ENCODE measurements at places on chromosomes 6 and 20.
A peak's percentile ranks its signal among the peaks of the same experiment; 100 is the strongest.

- peak; percentile 94 for DNase-seq
These were observed at the start of gene PRRC2A for GRCh38 chr6:31620586-31621319. TSS of gene PRRC2A (plus strand) at chr6:31620715. CDS start at chr6:31622790, 2,075 bp downstream.

DNA sequence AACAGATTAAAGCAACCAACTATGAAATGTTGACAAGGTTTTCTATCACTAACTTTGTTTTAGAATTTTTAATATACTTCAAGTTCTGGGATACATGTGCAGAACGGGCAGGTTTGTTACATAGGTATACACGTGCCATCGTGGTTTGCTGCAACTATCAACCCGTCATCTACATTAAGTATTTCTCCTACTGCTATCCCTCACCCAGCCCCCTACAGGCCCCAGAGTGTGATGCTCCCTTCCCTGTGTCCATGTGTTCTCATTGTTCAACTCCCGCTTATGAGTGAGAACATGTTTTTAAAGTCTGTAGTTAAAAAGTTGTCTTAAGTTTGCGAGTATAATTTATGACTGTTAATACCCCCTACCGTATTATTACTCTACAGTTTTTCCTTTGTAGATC lies 844.3 kb upstream of the MANEA start:
- no peak for DNase-seq

DNA sequence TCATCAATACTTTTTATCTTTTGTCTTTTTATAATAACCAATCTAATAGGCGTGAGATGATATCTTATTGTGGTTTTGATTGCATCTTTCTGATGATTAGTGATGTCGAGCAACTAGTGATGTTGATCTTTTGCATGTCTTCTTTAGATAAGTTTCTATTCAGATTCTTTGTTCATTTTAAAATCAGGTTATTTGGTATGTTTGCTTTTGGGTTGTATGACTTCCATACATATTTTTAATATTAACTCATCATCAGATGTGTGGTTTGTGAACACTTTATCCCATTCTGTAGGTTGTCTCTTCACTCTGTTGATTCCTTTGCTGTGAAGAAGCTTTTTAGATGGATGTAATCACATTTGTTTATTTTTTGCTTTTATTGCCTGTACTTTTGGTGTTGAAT lies 295.8 kb downstream of the BCKDHB start:
- no peak for DNase-seq

GRCh38 chr20:47810116-47810677 lies 24.9 kb upstream of the SULF2 start:
- DNase-seq = no peak

DNA sequence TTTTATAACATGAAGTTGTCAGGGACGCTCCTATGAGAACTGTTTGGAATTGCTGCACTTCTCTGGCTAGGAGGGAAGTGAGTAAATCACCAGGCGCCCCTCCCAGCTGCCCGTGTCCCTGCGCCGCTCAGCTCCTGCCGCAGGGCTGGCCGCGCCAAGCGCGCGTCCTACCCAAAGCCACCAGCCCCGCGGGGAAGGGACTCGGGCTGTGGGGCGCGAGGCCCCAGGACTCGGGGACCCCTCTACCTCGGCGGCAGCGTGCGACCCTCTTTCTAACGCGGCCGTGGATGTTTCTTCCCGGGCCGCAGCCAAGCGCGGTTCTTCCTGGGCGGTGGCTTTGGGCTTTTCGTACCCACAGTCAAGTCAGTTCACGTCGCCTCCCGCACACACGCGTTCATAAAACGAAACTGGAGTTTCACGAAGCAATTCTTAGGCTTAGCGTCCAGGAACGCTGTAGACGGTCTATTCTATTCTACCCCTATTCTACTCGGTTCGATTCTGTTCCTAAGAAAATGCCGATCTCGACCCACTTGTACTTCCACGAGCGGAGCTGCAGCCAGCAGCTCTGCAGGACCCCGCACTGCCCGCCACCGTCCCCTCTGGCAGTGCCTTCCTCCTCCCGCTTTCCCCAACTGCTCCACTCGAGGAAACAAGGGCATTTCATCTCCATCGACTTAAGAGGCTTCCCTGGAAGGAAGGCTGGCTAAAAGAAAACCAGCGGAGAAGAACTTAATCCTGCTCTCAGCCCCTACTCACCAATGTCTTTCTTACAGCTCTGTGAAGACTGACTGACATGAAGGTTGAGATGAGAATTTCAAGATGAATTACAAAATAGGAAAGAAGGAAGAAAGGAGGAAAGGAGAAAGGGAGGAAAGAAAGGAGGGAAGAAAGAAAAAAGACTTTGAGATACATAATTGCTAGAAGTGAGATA lies 15.4 kb downstream of the FOXC1 start:
- no peak for DNase-seq

GRCh38 chr6:33934731-33935270 lies 131.0 kb upstream of the MLN start:
- DNase-seq = no peak

- DNase-seq = peak; percentile 54
These were observed 37.6 kb upstream of the CCN6 start for GRCh38 chr6:112016320-112016719.

GRCh38 chr6:43172104-43173007 lies 1.3 kb downstream of the SRF start:
- DNase-seq = peak; percentile 55

DNA sequence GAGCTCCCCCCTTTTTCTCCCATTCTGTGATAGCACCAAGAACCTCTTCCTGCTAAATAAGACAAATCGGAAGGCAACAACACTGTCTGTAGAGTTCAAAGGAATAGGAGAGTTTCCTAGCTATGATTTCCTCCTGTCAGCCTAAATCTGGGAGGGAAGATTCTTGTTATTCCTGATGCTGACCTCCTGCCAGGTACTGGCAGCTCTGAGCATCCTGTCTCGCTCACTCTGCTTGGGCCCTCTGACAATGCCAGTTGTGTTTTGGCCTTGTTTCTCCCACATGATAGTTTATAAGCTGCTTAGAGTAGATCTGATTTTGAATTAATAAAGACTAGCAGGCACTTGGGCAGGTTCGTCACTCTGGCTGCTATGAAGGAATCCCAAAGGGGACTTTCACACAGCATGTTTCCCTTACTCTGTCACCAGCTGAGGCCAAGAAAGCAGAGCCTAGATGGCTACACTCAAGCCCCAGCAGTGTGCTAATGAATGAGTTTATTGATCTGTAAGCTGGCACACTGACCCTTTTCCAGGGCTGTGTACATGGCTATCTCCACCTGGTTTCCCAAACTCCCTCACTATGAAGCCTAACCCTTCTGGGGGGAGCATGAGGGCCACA lies 52.3 kb downstream of the UQCC1 start:
- DNase-seq = no peak

- DNase-seq = no peak
These were observed 443.9 kb upstream of the CDH4 start for GRCh38 chr20:60808003-60808672.

- DNase-seq = no peak
These were observed 859 bp upstream of the KIF25 start for GRCh38 chr6:167996424-167997199.
